Fibroblast of villous mesenchyme (primary cell): ENCODE measurements at places on chromosomes 12 and 14.

GRCh38 chr14:67413806-67414769, 2.1 kb upstream of the PLEK2 start:
- DNase-seq = peak; percentile 43

- no peak for DNase-seq
Observed at GRCh38 chr14:35337269-35338255, 45.4 kb downstream of the PSMA6 start.

GRCh38 chr14:93759719-93760307, 28.5 kb downstream of the PRIMA1 start:
- DNase-seq = no peak

- DNase-seq = no peak
Observed at GRCh38 chr12:5260086-5260485, 171.8 kb upstream of the NTF3 start.

DNA sequence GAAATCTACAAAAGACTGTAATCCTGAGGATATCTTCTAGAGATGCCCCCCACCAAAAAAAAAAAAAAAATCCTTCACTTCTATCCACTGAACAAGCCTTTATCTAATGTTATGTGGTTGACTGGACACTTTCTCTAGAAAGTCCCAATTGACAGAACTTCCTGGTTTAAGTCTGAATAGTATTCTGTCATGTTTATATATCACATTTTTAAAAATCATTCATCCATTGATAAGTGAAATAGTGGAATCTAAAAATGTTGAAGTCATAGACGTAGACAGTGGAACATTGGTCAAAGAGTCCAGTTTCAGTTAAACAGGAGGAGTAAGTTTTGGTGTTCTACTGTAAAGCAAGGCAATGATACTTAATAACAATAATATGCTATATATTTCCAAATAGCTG, 297.0 kb downstream of the SSPN start:
- DNase-seq = no peak

DNA sequence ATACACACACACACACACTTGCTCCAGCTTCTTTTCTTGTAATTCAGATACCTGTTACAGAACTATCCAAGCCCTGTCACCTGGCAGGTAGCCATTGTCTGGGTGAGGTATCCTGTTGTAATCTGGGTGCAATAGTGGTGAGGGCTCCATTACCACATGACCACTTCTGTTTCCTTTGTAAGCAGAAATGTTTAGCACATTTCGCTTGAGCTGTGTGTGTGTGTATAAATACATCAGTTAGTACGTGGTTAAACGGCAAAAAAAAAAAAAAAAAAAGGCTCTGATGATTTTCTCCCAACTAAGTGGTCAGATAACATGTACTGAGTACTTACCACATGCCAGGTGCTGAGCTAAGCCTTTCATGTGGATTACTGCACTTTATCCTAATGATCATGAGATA, 129.3 kb upstream of the SSTR1 start:
- DNase-seq = peak; percentile 20

- DNase-seq = peak; percentile 5
Observed at GRCh38 chr14:91417120-91417982, at the start of gene CCDC88C. TSS of gene CCDC88C (minus strand) at chr14:91417820. CDS start at chr14:91417690, 130 bp downstream.
